ENCODE measurements at places on chromosomes 6 and 20.

GRCh38 chr6:149750136-149750609, 632 bp downstream of the PCMT1 start:
- DNase-seq, result peak; percentile 38

DNA sequence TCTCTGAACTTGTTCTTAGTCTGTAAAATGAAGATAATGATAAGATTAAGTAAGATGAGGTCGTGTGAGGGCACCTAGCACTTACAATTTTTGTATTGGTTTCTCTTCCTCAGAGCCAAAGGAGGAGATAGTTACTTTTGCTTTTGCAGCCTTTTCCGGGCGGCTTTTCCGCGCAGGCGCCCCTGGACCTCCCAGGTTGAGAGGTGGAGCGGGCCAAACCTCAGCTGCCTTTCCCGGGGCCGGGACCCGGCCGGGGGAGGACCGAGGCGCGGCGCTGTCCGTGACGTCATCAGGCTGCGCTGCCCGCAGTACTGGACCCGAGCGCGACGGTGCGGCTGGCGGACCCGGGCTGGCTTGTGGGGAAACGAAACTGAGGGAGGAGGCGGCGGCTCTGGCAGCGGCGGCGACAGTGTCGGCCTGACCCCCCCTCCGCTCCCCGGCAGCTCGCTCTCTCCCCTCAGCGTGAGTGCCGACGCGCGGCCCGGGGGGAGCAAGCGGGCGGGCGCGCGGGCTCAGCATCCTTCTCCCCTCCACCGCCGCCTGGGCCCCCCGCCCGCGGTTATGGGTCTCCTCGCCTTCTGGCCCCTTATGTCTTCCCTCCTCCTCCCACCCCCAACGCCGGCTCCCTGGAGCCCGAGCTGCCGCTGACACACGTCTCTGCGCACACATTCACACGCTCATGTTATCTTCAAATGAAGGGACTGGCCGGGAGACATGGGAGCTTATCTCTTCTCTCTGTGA, at the start of gene CMTR1:
Gene CMTR1 (plus strand): TSS at position 306 of the 741 bp plus-strand sequence. CDS start 2,409 bp downstream, outside the sequence.
- peak; percentile 75 for DNase-seq

DNA sequence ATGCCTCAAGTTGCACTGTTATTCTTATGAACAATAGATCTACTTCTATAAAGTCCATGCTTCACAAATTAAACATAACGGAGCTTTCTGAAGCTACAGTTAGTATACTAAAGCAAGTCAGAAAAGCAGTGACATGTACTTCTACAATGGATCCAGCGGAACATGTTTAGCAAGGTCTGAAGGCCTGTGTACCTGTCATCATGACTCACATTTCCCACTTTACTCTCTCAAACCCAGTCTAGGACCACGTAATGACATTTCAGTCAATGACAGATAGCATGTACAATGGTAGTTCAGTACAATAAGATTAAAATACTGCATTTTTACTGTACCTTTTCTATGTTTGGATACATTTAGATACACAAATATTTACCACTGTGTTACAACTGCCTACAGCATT, 132.1 kb downstream of the MMS22L start:
- DNase-seq, result no peak

- DNase-seq, result no peak
Observed at GRCh38 chr6:56594699-56595098, 48.0 kb downstream of the DST start.

DNA sequence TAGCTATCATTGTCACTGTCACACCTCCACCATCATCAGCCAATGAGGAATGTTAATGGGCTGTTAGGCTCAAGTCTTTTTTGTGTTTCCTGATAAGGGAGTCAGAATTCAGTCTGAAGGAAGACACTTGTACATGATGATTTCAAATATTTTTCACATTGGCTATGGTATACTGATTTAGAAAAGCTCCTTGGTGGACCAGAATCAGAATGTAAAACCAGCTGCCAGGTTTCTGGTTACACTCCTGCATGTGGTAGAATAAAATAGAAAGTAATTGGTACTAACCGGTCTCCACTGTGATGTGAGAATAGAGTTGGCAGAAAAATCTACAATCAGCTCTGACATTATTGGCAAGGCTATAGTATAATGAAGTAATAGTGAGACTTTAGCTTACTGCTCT, 10.7 kb downstream of the COL9A1 start:
- peak; percentile 86 for DNase-seq

GRCh38 chr6:26195376-26195923, 108.2 kb downstream of the HFE start:
- peak; percentile 82 for DNase-seq

- no peak for DNase-seq
Observed at GRCh38 chr6:31700740-31701401, 2.3 kb downstream of the ABHD16A start.

DNA sequence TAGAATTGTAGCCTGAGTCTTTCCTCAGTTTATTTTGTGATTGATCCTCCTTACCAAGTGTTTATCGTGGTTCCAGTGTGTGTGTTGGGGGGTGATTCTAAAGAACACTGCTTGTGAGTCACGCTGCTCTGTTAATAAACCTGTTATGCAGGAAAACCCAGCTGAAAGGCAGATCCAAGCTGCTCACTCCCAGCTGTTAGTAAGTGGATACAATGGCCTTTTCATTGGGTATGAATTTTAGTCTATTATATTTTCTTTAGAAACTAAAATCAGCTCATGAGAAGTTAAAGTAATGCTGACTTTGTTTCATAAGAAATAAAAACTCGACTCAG, 12.2 kb upstream of the DSTN start:
- DNase-seq, result peak; percentile 50

DNA sequence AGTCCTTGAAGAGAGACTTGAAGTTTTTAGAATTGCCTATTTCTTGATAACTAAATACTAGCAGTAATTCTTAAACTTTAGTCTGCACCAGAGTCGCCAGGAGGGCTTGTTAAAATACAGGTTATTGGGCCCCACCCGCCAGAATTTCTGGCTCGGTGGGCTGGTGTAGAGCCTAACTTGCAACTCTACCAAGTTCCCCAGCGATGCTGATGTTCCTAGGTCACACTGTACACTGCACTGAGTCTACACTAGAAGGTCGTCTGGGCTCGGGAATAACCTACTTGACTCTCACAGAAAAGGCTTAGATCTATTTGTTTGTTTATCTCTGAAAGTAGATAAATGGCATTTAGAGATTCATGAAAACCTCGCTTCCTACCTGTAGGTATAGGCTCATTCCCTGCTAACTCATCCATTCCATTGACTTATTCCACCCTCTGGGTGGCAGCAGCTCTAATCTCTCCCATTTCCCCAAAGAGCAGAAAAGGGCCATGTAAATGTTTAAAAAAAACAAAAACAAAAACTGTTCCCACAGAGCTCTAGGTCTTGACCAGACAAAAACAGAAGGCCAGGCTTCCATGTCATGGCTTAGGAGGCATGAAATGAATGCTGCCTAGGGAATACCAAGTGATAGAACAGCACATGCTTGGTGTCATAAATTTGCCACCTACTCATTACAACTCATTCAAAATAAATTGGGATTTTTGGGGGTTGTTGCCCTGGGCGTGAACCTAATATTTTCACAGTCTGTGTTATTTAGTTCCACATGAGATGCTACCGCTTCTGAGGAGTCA, 292.1 kb downstream of the ADGB start:
- no peak for DNase-seq

GRCh38 chr6:20866935-20867703, 332.9 kb downstream of the CDKAL1 start:
- DNase-seq, result no peak

DNA sequence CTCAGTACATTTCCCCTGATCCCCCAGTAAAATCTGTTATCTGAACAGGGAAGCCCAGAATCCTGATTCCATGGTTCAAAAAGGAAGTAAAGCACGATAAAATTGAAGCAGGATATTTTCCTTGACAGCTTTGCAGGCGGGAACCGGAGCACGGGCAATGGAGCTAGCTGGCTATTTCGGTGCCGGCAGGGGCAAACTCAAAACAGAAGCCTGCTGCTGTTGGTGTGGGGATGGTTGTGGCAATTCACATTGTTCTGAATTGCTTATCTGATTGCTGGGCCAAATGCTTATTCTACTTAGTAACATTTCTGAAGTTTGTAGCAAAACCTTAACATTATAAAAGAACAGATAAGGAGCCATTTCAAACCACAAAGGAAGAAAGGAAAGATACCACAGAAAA, 172.4 kb downstream of the MMS22L start:
- DNase-seq, result no peak

DNA sequence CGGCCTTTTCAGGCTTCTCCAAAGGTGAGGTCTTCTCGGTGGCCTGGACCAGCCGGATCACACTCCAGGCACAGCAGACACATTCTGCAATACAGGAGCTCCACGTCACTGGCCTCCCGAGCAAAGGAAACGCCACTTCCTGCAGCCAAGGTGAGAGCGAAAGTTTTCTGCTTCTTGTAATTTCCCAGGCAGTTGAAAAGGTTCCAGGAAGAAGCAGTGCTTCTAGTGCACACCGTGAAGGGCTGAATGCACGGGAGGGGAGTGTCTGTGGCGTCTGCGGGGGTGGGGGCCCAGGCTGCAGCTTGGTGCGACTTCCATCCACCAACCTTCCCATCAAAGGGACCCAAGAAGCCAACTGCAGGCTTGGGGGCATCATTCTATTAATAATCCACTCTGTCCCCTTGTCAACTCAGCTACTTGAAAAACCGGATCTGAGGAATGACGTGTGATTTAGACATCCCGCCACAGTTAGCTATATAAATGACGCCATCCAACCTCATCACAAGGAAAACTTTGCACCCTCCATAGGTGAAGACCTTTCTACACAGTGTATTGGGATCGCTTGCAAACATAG, 61.1 kb downstream of the NFATC2 start:
- DNase-seq, result no peak

- no peak for DNase-seq
Observed at GRCh38 chr6:38814761-38815160, 99.7 kb downstream of the DNAH8 start.

- DNase-seq, result no peak
Observed at GRCh38 chr6:159217595-159218275, 48.5 kb downstream of the FNDC1 start.

DNA sequence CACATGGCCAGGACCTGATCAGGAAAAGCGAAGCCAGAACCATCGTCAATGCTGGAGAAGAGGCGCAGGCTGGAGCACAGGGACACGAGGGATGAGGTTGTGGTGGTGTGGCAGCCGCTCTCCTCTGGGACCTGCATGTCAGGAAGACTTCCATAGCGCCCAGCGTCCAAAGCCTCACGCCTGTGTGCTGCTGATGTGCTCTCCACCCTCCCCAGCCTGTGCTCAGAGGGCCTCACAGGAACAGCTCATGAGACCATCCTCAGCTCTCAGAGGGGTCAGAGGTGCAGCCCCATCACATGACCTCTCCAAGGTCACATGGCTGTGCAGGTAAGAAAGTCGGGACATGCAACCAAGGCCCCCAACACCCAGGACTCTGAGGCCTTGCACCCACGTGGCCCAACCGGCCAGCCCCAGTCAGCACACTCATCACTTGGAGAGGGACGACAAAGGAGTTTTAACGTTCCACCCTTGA, 84.4 kb downstream of the NINL start:
- DNase-seq, result no peak

- no peak for DNase-seq
Observed at GRCh38 chr20:64222291-64222735, 33.2 kb upstream of the PCMTD2 start.

DNA sequence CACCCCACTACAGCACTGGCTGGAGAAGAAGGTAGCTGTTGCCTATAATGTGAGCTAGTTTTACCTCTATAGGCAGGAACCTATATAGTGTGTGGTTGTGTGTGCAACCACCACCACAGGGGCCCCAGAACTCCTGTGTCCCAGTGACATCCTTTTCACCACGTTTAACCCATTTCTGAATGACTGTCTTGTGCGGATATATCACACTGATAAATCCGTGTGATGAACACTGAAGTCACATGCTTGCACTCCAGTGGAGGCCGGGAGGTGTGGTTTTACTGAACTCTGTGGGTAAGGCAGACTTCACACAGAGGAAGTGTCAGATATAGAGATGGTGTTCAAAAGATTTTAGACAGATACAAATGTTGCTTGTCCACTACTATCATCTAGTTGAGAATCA, 32.5 kb downstream of the SDHAF4 start:
- DNase-seq, result no peak

DNA sequence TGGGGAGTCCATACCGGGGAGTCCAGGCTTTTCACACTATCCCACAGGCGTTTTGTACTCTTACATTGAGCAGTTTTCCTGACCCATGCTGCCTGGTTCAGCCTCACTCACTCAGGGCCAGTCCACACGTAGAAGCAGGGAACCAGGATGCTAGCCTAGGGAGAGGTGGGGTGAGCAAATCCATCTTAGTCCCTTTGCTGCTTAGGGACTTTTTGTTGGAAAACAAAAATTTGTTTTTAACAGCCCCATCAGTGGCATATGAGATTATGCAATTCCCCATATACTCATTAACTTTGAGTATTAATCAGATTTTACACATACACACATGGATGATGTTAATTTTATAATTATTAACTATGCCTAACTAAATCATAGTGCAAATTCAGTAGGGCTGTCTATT, 84.2 kb downstream of the EZR start:
- DNase-seq, result no peak

DNA sequence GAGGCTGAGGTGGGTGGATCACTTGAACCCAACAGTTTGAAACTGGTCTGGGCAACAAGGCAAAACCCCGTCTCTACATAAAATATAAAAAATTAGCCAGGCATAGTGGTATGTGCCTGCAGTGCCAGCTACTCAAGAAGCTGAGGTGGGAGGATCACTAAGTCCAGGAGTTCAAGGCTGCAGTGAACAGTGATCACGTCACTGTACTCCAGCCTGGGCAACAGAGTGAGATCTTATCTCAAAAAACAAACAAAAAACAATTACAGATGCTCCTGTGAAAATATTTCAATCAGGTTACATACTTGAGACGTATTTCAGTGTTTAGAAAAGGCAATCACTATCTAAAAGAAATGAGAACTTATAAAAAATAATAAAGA, 33.8 kb downstream of the RANBP9 start:
- no peak for DNase-seq

DNA sequence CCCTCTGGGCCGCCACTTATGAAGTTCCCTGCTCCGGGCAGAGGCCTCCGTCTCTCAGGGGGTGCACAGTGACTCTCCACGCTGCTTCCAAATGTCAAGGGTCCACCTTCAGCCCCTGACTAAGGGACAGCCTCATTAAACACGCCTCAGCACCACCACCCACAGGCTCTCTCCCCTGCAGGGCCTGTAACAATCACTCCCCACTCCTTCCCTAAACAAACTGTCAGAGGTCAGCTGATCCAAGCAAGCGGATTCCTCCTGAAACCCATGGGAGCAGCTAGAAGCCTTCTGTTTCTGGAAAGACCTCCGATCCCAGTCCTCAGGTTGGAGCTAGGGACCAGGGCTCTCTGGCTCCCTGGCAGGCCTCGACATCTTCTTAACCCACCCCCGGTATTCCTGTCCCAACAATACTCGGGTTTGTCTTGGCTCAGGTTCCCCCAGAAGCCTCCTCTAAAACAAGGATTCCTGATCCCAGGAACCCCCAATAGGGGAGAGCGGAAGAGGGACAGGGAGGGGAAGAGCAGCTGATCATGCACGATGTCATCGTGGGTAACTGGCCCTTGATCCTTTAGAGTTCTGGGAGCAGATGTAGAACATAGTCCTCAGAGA, 181.0 kb downstream of the ZNF217 start:
- no peak for DNase-seq

- DNase-seq, result no peak
Observed at GRCh38 chr6:36793913-36794712, 45.1 kb downstream of the CPNE5 start.

GRCh38 chr6:13472099-13472498, 15.3 kb downstream of the GFOD1 start:
- DNase-seq, result no peak

Data from NCI-H446 treated with DMSO at 0.1 percent for 48 hours (cell line).